ENCODE measurements at places on chromosomes 5 and 9.

- peak; percentile 16 for DNase-seq
These were observed 4.0 kb upstream of the CCL28 start for GRCh38 chr5:43415935-43416802.

DNA sequence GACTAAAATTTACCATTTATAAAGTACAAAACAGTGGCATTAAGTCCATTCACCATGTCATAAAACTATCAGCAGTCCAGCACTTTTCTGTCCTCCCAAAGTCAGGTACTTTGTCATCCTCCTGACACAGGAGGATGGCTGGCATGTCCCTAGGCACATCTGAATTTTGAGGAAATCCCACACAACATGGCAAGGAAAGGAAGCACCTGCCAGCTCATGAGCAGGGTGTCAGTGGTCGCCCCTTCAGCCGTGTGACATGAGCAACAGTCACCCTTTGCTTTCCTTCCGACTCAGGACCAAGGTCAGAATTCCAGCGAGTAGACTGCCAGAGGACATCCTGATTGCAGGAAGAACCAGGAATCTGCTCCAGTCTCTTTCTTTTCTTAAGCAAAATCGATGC is 77.1 kb downstream of the PPARGC1B start:
- no peak for DNase-seq

DNA sequence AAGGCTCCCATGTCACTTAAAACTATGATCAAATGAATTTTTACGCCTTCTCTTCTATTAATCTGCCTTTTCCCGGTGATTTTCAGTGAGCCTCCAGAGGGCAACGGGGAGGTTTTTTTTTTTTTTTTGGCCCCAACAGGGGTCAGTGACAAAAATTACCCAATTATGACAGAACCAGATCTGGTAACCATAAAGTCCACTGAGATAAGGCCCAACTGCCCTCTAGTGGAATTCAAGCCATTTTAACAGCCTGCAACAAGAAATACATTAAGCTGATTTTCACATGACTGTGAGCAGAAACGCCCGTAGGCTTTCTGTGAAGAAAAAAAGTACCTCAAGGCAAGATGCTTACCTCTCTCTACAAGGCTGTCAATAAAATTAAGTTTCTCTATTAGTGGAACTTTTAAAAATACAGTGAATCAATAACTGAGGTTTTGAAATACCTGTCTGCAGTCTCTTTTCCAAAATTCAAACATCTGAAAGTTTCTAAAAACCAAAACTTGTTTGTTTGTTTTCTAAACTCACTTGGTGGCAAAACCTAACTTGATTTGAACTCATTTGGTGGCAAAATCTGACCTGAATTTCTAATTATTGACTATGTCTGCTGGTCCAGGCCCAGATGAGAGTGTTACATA is 49.7 kb upstream of the FST start:
- peak; percentile 86 for DNase-seq

GRCh38 chr5:150391986-150392385 is 20.7 kb downstream of the CD74 start:
- no peak for DNase-seq

DNA sequence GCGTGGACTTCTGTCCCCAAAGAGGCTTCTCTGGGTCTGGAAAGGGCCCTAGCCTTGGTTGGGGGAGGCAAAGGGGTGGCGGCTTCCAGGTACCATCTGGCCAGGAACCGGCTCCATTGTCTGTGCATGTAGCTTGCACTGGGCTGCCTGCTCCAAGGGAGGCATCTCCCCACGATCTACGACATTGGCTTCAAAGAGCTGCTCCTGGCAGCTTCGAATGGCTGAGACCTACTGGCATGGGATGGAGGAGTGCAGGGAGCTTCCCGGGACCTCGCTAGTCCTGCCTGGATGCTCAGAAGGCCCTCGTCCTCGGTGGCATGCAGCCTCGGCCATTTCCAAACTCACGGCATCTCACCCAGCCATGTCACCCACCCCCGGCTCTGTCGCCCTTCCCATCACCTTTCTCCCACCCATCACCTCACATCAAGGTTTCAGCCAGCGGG is 137.8 kb downstream of the KCNIP1 start:
- no peak for DNase-seq

GRCh38 chr5:151086192-151086869 is 5.5 kb upstream of the TNIP1 start:
- no peak for DNase-seq

- no peak for DNase-seq
These were observed 10.8 kb downstream of the STK10 start for GRCh38 chr5:172177176-172177575.

- no peak for DNase-seq
These were observed 62.4 kb downstream of the ZNF354C start for GRCh38 chr5:179122411-179123108.

DNA sequence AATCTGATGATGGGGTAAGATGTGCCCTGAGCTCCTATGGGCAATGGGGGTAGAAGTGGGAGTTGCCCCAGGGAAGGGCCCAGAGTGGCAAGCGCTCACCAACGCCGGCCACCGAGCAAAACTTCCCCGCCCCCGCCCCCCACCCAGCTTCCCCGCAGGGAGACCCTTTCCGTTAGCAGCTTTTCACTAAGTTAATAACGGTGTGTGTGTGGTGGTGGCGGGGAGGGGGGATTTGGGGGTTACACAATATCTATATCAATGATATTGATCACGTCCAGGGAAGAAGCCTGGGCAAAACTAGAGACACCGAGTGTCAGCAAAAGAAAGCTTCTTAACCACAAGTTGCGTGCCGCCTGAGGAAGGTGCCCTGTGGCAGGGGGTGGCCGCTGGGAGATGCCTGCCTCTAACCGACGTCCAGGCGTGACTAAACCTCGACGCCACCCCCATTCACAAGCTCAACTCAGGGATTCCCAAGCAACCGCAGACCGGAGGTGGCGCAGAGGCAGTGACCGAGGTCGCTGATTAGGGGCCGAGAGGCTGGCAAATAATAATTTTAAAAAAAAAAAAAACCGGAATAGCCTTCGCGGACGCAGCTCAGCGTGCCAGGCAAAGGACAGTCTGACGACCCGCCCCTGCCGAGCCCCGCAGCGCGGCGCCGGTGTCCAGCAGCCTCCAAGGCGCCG is 222.6 kb downstream of the MEF2C start:
- peak; percentile 26 for DNase-seq

GRCh38 chr9:121055642-121056143 is 5.6 kb upstream of the C5 start:
- DNase-seq = peak; percentile 19

DNA sequence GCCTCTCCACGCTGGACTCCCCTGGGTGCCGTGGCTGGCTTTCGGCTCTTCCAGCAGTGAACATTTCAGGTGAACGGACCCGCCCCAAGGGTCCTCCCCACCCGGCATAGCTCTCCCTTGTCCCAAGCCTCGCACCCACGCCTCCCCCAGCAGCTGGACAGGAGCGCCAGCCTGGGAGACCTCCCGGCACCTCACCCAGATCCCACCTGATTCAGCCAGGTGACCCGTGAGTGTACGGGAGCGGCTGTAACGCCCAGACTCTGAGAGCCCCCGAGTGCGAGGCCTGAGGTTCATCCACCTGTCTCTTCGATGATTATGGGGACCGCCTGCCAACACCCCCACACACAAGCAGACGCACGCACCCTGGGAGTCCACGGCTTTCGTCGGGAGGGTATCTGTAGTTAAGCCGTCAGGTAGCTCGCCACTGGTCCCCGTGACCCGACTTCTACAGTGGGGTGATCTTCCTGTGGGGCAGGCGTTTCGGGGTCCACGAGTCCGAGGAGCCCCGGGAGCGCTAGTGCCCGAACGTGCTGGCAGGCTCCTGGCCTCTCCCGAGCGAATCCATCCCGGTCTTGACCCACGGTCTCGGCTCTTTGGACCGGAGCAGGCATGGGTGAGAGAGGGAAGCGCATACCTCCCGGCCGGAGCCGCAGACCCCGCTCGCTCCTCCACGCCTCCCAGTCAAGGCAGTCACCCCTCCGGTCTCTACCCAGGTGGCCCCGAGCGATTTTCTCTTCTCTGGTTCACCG is 14.9 kb downstream of the TRIM7 start:
- DNase-seq = no peak

GRCh38 chr9:114925039-114925438 is 5.4 kb downstream of the TNFSF8 start:
- no peak for DNase-seq

DNA sequence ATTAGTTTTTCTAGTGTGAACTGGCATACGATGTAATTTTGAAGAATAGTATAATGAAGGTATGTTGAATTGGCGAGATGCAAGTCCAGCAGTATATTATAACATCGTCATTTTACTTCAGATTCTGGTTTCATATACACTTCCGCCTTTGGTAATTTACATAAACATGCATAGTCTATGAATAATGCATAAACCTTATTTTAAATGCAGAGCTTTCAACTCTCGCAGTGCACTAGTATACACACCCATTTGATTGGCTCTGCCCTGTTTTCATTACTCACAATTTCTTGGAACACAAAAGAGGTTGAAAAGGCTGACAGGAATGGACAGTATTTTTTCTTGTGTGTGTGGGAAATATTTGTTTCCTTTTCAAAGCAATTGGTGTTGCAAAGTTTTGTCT is 128.9 kb upstream of the CCNH start:
- DNase-seq = no peak

DNA sequence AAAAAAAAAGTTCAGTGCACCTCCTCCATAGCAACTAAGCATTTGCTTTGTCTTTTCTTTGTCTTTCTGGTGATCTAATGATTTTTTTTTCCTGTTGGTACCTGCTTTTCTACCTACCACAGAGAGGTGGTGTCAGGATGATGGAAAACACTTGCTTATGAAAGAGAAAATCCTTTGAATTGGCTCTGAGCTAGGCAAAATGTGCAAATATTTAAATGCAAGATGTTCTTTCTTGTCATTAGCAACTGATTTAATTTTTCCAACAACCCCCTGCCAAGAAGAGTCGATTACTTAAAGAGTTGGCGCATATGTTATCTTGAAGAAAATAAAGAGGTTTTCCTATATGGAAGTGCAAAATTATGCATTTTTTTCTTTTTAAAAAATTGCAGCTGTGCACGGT is 37.7 kb downstream of the TNC start:
- no peak for DNase-seq

DNA sequence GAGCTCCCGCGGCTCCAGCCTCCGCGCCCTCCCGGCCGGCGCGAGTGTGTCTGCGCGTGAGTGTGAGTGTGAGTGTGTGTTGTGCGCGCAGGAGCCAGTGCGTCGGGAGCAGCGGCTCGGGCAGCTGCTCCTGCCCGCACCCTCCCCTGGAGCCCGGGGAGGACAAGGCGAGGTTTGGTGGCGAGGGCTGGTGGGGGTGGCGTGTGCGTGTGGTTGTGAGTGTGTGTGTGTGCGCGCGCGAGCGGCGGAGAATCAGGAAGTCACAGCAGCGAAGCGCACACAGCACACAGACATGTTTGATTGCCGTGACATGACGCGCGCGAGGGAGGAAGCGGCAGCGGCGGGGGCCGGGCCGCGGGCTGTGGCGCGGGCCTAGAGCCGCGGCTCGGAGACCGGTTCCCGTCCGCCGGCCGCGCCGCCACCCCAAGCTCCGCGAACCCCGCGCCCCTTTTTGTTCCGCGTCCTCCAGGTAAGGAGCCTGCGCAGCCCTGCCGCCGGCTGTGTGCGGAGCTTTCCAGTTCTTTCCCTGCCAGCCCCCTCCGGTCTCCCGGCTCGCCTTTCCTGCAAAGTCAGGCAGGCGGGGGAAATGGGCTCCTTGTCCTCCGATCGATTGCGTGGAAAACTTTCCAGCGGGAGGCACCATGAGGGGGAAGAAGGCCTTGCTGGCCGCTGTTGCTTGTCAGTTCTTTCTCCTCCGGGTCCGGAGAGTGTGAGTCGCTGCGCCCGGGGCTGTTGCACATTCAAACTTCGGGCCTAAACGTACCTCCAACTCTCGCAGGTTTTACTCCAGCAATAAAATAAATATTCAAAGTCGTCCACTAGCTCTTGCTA is 2.4 kb downstream of the SMARCA2 start:
- peak; percentile 79 for DNase-seq

GRCh38 chr5:68222310-68222709 is 6.8 kb downstream of the PIK3R1 start:
- no peak for DNase-seq

DNA sequence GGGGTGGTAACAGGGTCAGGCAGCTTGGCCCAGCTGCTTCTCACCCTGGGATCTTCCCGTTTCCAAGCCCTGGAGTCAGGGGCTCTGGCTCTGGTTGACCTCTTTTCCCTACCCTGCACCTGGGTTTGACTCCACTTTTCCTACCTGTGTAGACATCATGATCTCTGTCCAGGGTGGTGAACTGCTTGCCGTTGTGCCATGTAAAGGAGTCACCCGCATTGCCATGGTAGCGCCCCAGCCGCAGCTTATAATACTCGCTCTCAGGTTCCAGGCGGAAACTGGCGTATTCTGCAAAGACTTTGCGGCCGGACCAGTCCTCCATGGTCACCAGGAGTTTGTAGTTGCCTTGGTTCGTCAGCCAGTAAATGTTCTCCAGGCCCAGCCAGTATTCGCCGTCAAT is 30.9 kb downstream of the ANGPTL2 start:
- no peak for DNase-seq

GRCh38 chr5:93330506-93330905 is 250.5 kb downstream of the NR2F1-AS1 start:
- peak; percentile 58 for DNase-seq

- DNase-seq = no peak
These were observed 43.3 kb downstream of the SH3GL2 start for GRCh38 chr9:17622141-17622540.

- DNase-seq = peak; percentile 69
These were observed 60.5 kb downstream of the GLDC start for GRCh38 chr9:6584881-6585597.

DNA sequence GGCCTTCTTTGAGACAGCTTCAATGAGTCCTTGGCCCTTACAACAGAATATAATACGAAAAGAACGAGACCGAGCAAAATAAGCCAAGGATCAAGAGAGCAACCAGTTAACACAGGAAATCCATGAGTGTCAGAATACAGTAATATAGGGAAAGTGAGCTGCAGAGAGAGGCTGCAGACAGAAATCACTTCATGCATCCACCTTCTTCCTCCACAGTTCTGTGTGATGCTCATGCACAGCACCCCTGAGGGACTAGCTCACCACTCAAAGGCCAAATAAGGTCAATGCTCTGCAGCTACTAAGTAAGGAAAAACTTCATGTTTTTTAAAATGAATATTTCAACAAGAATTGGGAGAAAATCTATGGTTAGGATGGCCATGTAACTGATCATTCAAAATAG is 257.1 kb downstream of the MCTP1 start:
- DNase-seq = no peak

- DNase-seq = no peak
These were observed 94.1 kb upstream of the CACNA1B start for GRCh38 chr9:137783521-137783920.

- DNase-seq = no peak
These were observed 1695.4 kb upstream of the WWC1 start for GRCh38 chr5:166596043-166596442.

GRCh38 chr9:133881671-133882381 is 110.3 kb downstream of the VAV2 start:
- DNase-seq = no peak

DNA sequence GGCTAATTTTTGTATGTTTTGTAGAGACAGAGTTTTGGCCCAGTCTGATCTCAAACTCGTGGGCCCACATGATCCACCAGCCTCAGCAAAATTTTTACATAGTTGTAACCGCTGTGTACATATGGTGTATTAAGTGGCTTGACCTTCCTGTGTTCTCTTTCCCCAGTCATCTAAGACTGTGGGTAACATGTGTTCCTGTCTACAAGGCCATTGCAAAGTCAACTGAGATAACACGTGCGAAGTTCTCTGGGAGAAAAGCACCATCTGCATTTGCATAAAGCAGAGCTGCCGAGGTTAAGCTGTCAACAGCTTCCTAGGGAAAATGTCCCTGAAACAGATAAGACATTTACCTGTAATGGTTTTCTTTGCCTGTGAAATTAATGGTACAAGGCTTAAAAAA is 273.7 kb downstream of the FANCC start:
- no peak for DNase-seq
